ENCODE measurements at places on chromosomes 16 and 17. TPM values are rescaled to one million over a fixed set of nuclear protein-coding genes. Genes with fewer than 3 reads are reported as not detected.

The ABAT gene
- total RNA-seq, result 12.6 TPM

The TRPV3 gene
- 1.1 TPM for total RNA-seq

The HOXB13 gene
- not detected for total RNA-seq

The NBR1 gene
- total RNA-seq, result 131 TPM

The GPR179 gene
- under 0.01 TPM for total RNA-seq

The PRR35 gene
- total RNA-seq, result not detected

The KIF19 gene
- total RNA-seq, result 0.16 TPM

The TBC1D3B gene
- 1.9 TPM for total RNA-seq

The EME1 gene
- total RNA-seq, result 2.0 TPM

The SKAP1 gene
- total RNA-seq, result 1.1 TPM

Data from breast epithelium (tissue), 4 donors.